ENCODE measurements at places on chromosomes 4 and X.

- no peak for DNase-seq
These were observed 7.6 kb upstream of the TLR2 start for GRCh38 chr4:153676486-153676885.

DNA sequence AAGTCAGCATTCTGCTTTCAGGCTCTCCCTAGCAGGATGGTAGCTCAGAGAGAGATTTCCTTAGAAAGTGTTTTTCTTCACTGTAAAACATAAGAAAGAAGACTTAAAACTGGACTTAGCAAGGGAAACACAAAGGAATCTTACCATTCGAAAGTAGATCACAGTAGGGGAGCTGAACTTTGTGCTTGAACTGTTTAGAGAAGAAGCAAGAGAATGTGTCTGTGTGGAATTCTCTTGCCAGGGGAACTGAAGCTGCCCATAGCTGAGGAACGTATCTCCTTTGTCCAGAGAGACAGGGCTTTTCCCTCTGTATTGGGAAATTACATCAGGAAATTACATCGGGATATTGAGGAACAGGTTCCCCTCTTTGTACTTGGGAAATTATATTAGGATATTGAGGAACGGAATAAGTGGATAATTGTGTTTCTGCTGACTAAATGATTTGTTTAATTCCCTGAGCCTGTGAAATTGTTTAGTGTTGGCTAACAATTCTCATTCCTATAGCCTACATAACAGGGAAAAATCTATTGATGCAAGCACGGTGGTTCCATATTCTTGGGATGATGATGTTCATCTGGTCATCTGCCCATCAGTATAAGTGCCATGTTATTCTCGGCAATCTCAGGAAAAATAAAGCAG, 21.2 kb downstream of the SRD5A3 start:
- DNase-seq, result no peak

DNA sequence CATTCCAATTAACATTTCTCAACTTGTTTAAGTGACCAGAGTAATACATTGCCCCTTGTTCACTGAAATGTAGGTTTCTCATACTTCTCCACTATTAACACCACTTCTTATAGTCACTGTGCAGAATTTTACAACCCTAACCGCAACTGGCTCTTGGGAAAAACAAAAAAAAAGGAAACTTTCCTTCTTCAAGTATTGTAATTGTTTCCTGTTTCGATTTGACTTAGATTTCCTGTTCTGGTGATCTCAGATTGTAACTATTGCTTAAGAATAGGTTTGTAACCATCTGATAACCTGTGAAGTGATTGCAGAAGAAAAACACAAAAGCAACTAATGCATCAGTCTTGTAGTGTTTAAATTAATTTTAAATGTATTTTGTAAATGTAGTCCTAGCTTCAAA, 594.7 kb upstream of the GALNT7 start:
- DNase-seq, result no peak

- no peak for DNase-seq
These were observed 372.2 kb downstream of the ADAM29 start for GRCh38 chr4:175290401-175290800.

- no peak for DNase-seq
These were observed 30.4 kb downstream of the SMAD1 start for GRCh38 chr4:145511913-145512522.

- no peak for DNase-seq
These were observed 743 bp upstream of the NRK start for GRCh38 chrX:105821471-105822121.
